ENCODE measurements at places on chromosomes 5 and 9.
A peak's percentile ranks its signal among the peaks of the same experiment; 100 is the strongest.

DNA sequence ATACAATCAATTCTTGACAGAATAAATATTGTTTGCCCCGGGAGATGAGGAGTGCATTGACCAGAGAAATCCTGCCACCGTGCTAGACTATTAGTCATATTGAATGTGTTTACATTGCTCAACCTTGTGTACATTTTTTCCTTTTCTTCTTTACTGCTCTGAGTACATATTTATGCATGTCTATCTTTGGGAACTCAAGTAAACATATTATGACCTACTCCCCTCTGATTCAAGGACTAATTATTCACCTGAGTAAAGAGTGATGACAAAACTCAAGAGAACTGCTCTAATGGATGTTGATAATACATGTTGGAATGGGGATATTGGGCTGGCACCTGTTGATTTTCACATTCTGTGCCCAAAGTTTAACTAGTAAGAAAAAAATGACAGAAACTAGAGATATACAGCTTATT, 3.9 kb upstream of the SPINK1 start:
- DNase-seq = peak; percentile 34

DNA sequence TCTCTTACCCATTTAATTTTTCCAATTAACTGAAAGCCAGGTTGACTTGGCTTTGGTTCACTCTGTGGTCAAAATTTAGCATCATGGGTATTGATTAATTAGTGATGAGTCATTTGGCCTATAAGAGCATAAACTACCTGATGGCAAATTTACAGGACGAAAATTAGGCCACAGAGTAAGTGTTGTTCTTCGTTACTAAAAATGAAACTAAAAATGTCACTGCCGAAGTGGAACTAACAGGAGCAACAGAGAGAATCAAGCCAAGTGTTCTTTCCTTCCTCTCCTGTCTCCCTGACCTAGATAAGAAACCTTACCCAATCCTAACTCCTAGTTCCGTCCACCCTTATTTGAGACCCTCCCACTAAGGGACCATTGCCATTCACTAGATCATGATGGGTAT, 176.9 kb downstream of the RAB3C start:
- DNase-seq = no peak

DNA sequence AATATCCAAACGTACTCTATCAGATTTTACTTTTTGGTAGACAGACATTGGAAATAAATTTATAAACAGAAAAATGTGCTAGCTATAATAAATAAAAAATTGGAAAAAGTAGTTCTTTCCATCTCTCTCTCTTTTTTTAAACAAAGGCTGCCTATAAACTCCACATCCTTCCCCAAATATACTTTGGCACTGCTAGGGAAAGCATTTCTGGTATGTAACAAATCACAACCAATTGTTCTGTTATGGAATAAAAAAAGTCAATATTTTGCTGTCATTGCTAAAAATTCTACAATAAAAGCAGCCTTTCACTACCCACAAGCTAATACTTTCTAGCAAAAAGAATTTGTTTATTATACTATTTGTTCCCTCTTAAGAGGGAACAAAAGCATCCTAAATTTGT, 169.2 kb upstream of the TARS1 start:
- DNase-seq = no peak

GRCh38 chr5:147751-148150, 43.5 kb upstream of the LRRC14B start:
- no peak for DNase-seq
